ENCODE measurements at places on chromosomes 1 and 21. TPM values are rescaled to one million over a fixed set of nuclear protein-coding genes. Genes with fewer than 3 reads are reported as not detected.
A peak's percentile ranks its signal among the peaks of the same experiment; 100 is the strongest.

DNA sequence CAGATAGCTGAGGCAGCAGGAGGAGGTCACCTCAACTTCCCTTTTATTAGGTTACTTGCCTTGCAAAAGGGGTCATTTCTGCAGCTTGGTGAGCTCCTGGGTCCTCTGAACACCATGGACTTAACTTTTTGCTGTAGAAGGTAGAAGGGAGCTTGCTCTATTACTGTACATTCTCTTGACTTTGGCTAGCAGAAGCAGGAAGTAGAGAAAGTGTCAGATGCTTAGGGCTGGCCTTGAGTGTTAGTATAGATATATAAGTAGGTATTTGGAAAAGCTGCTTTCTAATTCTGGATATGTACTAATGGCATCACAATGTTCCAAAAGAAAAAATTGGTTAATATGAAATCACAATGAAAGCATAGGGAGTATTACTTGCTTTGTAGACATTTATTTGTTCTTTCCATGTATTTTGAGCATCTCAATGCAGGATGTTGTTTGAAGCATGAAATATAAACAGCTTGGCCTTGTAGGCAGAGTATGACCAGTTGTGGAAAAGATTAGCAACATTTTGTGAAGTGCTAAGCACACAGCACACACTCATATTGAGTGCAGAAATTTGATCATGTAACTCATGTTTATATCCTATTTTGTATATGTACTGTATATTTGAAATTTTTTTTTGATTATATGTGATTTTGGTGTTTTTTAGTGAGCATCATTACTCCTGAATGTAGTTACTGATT, 108.8 kb downstream of the DYRK1A start:
- no peaks in the 10 kb centered on the region for H3K27me3 ChIP-seq
- H3K4me3 ChIP-seq: no peak overlapping the region
- no peak for DNase-seq

GRCh38 chr1:214989341-214989740, 93.2 kb upstream of the KCNK2 start:
- no peak overlapping the region for H3K27ac ChIP-seq
- H3K4me1 ChIP-seq: no peaks in the 10 kb centered on the region
- H3K27me3 ChIP-seq: no peaks in the 10 kb centered on the region
- DNase-seq: no peak
- no peak overlapping the region for H3K4me3 ChIP-seq

GRCh38 chr21:31660591-31660990, 1.1 kb downstream of the SOD1 start:
- peaks cover 39% of the 10 kb centered on the region for H3K36me3 ChIP-seq
- peak overlapping the region; percentile 98 for H3K4me3 ChIP-seq
- peaks cover 66% of the 10 kb centered on the region for H3K4me1 ChIP-seq

GRCh38 chr1:114334297-114334696, 176.7 kb downstream of the TRIM33 start:
- peak; percentile 24 for DNase-seq
- H3K27ac ChIP-seq: peak overlapping the region; percentile 86
- peaks cover 64% of the 10 kb centered on the region for H3K4me1 ChIP-seq
- H3K27me3 ChIP-seq: peaks cover 6% of the 10 kb centered on the region
- peak overlapping the region; percentile 23 for H3K4me3 ChIP-seq

DNA sequence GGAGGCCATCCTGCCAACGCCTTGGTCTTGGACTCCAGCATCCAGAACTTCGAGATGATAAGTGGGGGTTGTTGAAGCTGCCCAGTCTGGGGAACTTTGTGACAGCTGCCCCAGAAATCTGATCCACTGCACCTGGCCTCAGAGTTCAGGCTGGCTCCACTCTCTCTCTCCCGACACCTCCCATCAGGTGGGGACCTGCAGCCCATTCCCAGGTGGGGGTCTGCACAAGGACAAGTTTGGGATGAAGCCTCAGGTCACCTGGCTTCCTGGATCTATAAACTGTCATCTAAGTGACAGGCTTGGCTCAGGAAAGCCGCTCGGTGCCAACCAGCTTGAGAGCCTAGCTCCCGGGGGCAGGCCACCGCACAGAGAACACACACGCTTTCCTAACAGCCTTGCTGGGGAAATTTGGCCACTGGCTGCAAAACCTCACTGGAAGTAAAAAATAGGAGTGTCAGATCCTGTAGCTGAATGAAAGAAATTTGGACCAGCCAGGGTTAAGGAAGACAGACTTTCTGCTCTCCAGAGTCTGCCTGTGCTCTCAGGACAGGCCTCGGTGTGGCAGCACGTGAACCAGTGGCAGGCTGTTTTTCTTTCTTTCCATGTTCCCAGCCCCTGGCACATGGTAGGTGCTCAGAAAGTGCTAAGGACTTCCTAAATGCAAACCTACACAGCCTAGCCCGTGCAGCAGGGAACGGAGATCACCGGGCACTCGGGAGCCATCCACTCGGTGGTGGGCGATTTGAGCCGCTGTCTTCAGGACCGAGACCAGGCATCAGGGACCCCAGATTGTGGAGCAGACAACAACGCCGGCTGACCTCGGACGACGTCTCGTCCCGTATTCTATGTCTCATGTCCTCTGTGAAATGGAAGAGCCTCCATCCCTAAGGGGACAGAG, 42.6 kb upstream of the LBR start:
- no peak overlapping the region for H3K4me3 ChIP-seq
- peaks cover 60% of the 10 kb centered on the region for H3K4me1 ChIP-seq
- DNase-seq: no peak
- peak overlapping the region; percentile 36 for H3K27ac ChIP-seq
- H3K36me3 ChIP-seq: peaks cover 3% of the 10 kb centered on the region

DNA sequence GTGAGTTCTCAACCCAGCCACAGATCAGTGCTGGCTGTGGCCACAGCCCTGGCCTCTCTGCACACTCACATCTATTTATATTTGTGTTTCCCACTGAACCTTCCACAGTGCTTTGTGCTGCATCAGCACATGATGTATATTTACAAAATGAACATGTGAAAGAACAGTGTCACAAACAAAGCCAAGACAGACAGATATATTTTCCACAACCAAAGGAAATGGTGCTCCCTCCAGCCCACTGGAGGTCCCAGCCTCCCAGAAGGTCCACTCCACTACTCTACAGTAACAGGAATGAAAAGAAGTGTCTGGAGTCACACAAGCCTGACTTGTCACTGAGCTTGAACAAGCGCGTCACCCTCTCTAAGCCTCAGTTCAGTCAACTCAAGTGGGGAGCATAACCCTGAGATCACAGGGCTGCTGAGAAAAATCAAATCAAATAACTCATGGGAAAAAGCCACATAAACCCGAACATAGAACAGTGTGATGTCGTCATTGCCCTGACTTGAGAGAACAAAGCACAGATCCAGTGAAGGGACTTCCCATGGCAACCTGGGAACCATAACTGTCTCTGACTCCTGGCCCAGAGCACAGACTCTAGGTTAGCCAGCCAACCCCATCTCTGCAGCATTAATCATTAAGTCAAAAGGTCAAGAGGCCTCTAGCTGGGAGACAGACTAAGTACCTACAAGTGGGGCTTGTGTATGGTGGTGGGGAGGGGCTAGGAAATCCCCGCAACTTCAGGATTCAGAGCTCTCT, 121.2 kb downstream of the TRABD2B start:
- H3K27ac ChIP-seq: no peak overlapping the region
- H3K27me3 ChIP-seq: peaks cover 2% of the 10 kb centered on the region
- DNase-seq: no peak
- no peak overlapping the region for H3K4me3 ChIP-seq

DNA sequence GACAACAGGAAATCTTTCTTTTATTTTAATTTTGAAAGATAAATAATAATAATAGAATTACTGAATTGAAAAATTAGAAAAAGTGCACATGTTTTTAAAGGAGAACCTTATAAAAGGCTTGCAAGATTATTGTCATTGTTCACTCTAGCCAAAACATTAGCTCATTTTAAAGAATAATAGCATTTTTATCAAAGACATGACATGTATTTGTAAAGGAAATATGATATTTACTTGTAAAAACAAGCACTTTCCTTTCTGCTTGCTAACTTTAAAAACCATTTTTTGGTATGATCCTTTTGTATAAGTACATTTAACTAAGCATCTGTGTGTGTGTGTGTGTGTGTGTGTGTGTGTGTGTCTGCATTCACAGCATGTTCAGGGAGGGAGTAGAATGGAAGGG, 156.3 kb upstream of the C1orf87 start:
- H3K4me3 ChIP-seq: no peak overlapping the region
- no peaks in the 10 kb centered on the region for H3K36me3 ChIP-seq
- no peak for DNase-seq

DNA sequence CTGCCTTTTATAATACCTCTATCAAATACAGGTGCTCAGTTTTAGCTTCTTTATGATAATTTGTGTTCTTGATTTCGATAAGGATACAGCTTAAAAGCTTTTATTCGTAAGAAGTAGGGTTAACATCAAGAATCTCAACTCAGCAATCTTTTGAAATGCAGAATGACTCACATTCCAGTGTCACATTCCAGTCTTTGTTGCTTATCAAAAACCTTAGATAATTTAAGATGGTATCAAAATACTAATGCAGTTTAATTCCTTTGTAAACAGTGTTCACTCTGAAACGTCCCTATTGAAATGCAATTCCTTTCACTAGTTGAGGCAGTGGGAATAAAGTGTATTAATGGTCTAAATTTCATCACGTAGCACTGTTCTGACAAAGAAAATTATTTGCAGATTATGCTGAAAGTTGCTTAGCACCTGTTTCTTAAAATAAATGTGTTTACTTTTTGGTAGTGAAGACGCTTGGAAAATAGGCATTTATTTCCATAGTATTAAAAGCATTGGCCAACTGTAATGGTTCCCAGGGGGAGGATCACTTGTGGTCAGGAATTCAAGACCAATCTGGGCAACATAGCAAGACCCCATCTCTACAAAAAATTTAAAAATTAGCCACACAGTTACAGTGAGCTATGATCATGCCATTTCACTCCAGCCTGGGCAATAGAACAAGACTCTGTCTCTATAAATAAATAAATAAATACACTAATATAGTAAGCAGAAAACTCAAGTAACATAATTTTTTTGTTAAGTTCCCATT, 10.1 kb upstream of the CNN3 start:
- H3K27me3 ChIP-seq: no peaks in the 10 kb centered on the region
- DNase-seq: no peak

DNA sequence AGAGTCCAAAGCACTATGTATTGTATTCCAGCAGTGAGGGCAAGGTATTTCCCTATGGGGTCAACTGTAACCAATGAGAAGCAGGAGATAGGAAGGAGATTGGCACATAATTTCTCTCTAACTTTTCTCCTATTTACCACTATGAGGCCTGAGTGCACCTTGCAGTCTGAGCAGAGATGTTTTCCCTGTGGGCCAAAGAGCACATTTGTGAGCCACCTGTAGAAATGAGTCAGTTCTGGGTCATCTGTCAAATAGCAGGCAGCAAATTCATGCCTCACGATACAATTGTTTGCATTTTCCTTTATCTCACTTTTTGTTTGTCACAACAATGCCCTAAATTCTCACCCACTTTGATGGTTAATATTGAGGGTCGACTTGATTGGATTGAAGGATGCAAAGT, 547.2 kb upstream of the NCAM2 start:
- no peak for DNase-seq
- H3K4me3 ChIP-seq: no peak overlapping the region
- H3K27me3 ChIP-seq: no peaks in the 10 kb centered on the region
- no peaks in the 10 kb centered on the region for H3K36me3 ChIP-seq
- no peaks in the 10 kb centered on the region for H3K4me1 ChIP-seq

The ASPM gene
- total RNA-seq: 92.8 TPM

The MFAP2 gene
- not detected for total RNA-seq

The RRP1B gene
- total RNA-seq: 48.1 TPM

The LINGO4 gene
- 0.50 TPM for total RNA-seq

The GJB3 gene
- total RNA-seq: not detected

The CFHR4 gene
- total RNA-seq: not detected

The PGLYRP4 gene
- total RNA-seq: not detected
